ENCODE measurements at places on chromosomes 7 and 10.

DNA sequence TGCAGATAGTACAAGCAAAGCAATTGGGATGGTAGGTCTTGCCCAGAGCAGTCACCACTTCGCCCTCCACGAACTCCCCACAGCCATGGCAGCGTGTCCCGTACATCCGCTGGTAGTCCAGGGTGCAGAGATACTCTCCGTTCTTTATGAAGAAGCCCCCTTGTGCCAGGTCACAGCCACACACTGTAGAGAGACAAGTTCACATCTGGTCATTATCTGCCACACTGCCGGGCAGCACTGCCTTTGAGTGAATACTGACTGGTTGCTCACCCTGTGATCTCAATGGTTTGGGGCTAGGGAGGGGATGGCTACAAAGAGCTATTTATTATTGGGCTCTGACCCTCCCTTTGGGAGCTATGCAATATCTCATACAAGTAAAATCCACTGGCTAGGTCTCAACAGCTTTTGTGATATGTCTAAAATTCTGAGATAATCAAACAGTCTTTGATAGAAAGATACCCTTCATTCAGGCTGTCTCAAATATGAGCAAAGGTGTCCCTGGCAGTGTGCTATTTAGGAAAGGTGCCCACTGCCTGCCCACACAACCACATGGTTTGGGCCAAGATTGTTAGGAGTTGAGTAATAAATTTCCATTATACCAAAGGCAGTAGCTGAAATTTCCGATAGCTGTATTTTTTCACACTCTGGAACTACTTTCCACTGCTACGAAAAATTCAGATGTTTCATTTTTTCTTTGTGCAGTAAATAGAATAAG lies 82.5 kb downstream of the ABLIM1 start:
- DNase-seq: no peak

DNA sequence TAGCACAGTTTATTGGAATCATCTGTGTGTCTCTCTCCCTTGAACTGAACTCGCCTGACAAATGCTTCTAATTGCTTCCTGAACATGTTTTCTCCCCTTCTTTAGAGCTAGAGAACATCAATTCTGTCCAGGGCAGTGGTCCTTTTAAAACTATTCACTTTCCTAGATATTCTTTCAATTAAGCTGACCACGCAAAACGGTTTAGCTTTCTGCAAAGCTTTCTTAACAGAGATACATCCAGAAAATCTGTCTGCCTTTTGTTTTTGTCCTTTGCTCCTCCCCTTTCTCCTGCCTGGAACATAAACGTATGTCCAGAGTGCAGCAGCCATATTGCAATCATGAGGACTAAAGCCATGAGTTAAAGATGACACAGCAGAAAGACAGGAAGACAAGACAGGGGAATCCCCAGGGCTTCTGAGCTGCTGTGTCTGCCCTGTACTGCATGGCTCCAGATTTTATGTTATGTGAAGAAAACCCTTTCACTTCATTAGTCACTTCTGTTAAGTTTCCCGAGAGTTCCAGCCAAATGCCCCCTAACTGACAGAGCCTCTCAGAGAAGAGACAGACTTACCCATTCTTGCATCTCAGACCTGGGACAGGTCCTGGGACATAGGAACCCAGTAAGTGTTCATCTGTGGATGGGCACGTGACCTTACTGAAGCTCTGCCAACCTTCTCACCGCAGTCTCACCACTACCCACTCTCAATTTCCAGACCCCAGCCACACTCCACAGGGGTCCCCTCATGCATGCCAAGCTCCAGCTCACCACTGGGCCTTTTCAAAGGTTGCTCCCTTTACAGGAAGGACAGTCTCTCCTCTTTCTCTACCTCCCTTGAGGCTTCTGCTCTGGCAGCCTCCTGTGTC lies 35.0 kb upstream of the CPXM2 start:
- no peak for DNase-seq

GRCh38 chr7:8628656-8629055 lies 195.2 kb downstream of the NXPH1 start:
- DNase-seq: no peak

DNA sequence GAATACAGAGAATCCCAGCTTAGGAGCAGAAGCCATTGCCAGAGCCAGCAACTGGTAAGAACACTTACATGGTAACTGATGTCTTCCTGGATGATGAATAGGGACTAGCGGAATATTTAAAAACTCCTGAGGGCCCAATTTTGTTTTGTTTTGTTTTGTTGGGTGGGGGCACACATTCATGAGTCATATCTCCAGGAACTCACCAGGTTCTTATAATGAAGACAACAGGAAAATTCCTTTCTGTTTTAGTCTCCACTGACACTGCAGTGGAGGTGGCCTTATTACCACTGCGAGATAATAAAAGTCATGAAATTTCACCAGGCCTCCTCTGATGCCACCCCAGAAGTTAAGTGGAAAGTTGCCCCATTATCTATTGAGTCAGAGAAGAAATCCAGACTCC lies 6.6 kb upstream of the CUZD1 start:
- no peak for DNase-seq

GRCh38 chr7:16594061-16594460 lies 51.5 kb downstream of the ANKMY2 start:
- no peak for DNase-seq

GRCh38 chr7:118863966-118864365 lies 639.5 kb downstream of the ANKRD7 start:
- DNase-seq: no peak

- no peak for DNase-seq
Measured at GRCh38 chr10:95501203-95502094, 59.7 kb downstream of the SORBS1 start.

GRCh38 chr10:101224910-101225823 lies 4.1 kb downstream of the LBX1 start:
- peak; percentile 86 for DNase-seq

DNA sequence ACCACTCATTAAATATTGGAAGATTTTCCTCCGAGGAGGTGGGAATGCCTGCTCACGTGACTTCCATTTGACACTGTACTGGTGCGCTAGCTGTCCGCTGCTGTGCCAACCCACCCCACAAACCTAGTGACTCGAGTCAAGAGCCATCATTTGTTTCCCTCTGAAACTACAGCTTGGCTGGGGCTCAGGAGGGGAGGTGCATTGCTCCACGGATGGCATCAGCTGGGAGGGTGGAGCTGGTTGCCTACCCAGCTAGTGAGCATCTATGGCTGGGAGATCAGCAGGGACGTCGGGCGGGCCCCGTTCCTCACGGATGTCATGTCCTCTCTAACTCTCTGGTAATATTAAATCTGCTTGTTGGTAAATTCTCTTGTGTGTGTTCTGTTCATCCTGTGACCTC lies 9.5 kb upstream of the FOXL3 start:
- DNase-seq: no peak

DNA sequence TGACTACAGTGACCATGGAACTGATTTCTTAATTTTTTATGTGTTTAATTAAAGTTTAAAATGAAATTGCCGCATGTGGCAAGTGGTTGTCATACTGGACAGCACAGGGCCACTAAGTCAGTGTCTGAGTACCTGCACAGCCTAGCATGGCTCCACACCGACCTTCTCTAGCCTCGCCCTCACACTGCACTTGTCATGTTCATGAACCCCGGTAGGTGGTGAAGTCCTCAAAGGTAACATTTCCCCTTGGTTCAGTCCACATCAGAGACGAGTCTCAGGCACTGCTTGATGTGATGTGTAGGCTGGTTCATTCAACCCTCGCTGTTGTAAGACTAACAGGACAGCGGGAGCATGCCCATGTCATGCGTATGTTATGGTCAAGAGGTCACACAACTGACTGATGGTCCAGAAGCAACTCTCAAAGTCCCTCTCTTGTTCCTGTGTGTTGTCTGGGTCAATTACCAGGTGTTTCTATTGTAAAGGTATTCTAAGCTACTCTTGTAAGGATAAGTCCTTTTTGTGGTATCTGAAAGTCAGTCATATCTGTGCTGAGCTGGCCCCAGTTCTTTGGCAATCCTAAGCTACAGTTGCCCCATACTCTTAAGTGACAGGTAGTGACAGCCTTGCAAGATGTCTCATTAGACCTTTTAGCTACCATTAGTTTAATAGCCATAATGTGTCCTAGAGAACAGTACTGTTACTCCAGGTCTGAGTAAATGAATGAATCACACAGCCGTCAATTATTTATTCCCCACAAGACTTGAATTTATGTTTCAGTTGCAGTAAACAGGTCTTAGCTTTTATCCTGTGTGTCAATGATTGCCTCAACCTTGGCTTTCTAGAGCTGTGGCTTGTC lies 32.9 kb upstream of the ZC3HAV1L start:
- no peak for DNase-seq

GRCh38 chr10:28744069-28744768 lies 66.9 kb downstream of the BAMBI start:
- no peak for DNase-seq

GRCh38 chr10:30587522-30588031 lies 42.0 kb downstream of the LYZL2 start:
- no peak for DNase-seq

DNA sequence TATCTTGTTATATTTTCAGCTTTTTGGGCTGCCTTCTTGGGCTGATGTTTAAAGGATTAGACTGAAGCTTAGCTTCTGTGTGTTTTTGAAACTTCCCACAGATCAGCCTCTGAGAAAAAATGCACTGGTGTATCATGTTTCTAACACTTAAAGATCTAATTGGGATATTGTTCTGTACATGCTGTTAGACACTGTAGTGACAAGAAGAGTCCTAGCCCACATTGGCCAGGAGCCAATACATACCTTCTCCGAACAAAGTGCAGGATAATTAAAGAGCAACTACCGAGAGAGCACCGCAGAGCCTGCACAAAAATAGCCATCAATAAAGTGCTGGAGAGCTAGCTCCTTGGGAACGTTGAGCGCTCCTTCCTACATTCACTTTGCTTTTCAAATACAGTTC lies 289.4 kb upstream of the SP8 start:
- DNase-seq: peak; percentile 59

DNA sequence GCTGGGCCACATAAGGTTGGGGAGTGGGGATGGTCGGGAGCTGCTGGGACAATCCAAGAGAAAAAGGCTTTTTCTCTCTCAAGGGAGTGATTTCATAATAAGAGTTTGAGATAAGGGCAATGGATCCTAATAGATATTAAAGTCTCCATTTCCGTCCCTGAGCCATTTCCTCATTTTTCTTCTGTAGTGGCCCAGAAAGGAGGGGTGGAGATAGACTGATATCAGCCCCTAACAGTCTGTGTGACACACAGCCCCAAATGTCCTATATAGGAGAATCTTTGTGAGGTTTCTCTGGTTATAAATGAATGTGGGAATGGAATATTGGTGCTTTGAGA lies 35.2 kb downstream of the PRSS2 start:
- no peak for DNase-seq

DNA sequence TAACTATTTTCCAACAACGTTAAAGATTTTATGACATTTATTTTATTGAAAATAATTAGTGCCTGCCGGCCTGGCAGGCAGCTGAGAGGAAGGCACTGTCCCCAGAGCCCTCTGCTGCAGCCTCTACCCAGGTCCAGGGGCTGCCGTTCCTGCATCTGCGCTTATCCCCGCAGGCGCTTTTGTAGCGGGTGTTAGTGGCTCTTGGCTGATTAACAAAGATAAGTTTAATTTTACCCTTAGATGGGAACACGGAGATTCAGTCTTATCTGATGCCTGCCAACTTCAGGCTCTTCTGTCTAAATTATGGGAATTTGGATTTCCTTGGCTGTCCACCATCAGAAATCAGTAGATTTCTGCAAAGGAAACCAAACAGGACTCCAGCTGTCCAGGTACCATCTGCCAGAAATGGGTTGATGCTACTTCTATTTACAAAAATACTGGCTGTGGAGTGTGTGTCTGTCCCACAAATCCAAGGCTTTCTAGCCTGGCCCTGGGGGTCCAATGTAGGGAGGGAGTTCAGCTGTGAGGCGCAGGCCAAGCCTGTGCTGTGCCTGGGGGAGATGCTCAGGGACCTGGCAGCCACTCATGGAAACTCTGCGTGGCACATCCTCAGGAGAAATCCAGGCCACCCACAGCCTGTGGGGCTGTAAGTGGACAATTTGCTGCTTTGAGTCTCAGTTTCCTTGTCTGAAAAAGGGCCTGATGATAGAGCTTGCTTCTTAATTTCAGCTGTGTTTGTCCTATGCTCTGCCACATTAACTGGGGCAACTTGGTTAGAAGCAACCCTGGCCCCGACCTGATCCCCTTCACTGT lies 62.0 kb upstream of the IGFBP3 start:
- DNase-seq: no peak

- DNase-seq: peak; percentile 38
Measured at GRCh38 chr10:5584895-5585516, 60.2 kb downstream of the CALML3 start.

GRCh38 chr10:11322698-11323097 lies 288.8 kb downstream of the USP6NL start:
- DNase-seq: no peak

Data from T47D (cell line).